Nasal cavity respiratory epithelium epithelial cell of viscerocranial mucosa (primary cell): ENCODE measurements at places on chromosomes 6 and 20. TPM values are rescaled to one million over a fixed set of nuclear protein-coding genes. Genes with fewer than 3 reads are reported as not detected.

ARHGAP18 gene
- 4.1 and 7.2 TPM in 2 replicates for total RNA-seq

VIP gene
- total RNA-seq = under 0.01 and 0.14 TPM in 2 replicates

NCOA3 gene
- total RNA-seq = 36.2 and 59.9 TPM in 2 replicates

SLC24A3 gene
- total RNA-seq = 0.34 and 0.36 TPM in 2 replicates

HLA-DRA gene
- under 0.01 and 1.1 TPM in 2 replicates for total RNA-seq

FRS3 gene
- 0.34 and 1.1 TPM in 2 replicates for total RNA-seq

IPCEF1 gene
- 0.34 and 1.00 TPM in 2 replicates for total RNA-seq

BMP6 gene
- 0.21 and 2.1 TPM in 2 replicates for total RNA-seq

NMBR gene
- total RNA-seq = under 0.01 TPM in 1 of 2 replicates, not detected in the other
